ENCODE measurements at places on chromosomes 1 and 21.

DNA sequence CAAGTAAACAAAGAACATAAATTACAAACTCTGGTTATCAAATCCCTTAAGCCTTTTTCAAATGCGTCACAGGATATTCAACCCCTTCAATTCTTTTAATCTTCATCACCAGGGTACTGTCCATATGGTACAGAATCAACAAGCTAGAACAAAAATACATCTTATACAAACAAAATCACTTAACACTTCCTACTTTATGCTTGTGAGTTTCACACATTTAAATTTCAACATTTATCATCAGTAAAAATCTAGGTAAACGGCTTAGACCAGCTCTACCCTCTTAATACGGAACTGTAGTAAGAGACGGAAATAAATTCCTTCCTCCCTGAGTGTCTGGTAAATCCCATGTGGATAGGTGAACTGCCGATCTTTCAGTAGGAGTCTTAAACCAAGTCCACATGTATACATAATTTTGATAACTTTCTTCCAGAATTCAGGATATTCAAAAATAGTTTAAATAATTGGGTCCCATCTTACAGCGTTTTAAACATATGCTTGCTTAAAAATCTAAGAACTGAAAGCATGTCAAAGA lies 1.0 kb downstream of the CCDC181 start:
- DNase-seq = no peak

DNA sequence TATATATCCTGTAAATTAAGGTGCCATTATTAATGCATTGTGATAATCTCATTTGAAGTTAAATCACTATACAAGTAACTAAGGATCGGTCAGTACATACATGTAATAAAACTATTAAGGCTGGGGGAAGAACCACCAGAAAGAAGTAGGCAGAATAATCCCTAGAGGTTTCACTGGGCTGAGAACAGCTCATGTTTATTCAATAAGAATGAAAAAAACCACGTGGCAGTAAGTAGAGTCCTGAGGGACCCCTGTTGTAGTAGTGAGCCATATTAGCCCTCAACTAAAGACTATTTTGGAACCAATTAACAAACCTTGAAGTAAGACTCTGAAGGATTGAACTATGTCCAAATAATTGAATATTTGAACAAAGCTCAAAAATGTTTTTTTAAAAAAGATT lies 46.9 kb upstream of the ADAM30 start:
- no peak for DNase-seq

- no peak for DNase-seq
Measured at GRCh38 chr1:76292418-76293184, 218.1 kb downstream of the ST6GALNAC3 start.

GRCh38 chr1:228208831-228209551 lies 1.1 kb downstream of the OBSCN start:
- DNase-seq = no peak

GRCh38 chr1:154433161-154433764 lies 28.1 kb downstream of the IL6R start:
- peak; percentile 43 for DNase-seq

DNA sequence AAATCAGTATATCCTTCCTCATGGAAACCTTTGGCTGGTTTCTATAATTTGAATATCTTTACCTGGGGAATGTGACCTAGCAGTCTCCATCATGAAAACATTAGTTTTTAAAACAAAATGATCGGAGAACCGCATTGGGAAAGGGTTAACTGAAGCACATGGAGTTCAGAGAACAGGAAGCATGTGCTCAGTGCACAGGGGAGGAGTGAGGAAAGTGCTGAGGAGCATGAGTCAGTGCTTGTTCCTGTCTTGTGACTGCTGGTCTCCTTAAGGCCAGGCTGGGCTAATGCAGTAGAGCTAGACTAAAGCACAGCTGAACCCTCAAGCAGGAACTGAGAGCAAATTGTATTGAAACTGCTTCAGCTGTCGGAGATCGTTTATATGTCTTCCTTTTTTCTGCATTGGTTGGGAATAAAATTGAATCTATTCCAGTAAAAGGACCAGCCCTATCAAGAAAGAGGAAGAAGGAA lies 5.8 kb downstream of the IFI16 start:
- peak; percentile 69 for DNase-seq

GRCh38 chr1:17099616-17100340 lies 19.5 kb downstream of the PADI2 start:
- peak; percentile 21 for DNase-seq

GRCh38 chr1:43300378-43301094 lies at the start of gene TIE1:
TIE1 (plus strand) TSS chr1:43300982; CDS start chr1:43301072, 90 bp downstream.
- no peak for DNase-seq

GRCh38 chr1:4634793-4635406 lies 19.5 kb upstream of the AJAP1 start:
- no peak for DNase-seq

- no peak for DNase-seq
Measured at GRCh38 chr1:240189386-240189989, 97.8 kb downstream of the FMN2 start.

DNA sequence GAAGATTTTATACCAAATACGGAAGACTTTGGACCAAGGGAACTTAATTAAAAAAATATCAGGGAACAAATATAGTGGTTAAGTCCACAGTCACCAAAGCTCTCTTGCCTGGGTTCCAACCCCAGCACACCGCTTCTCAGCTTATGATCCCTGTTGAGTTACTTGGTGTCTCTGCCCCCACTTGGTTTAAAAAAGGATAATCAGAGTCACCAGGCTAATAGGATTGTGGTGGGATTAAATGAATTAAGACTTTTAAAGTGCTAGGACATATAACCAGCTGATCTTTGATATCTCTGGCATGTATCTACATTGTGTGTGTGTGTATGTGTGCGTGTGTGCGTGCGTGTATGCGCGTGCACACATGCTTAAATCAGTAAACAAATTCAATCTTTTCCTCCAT lies 474.7 kb upstream of the DAB1 start:
- DNase-seq = no peak

- DNase-seq = no peak
Measured at GRCh38 chr1:178574345-178574744, 61.4 kb downstream of the TEX35 start.

GRCh38 chr1:206082831-206083695 lies 30.1 kb downstream of the RHEX start:
- DNase-seq = no peak
